ENCODE measurements at places on chromosomes 16 and 17.
A peak's percentile ranks its signal among the peaks of the same experiment; 100 is the strongest.

DNA sequence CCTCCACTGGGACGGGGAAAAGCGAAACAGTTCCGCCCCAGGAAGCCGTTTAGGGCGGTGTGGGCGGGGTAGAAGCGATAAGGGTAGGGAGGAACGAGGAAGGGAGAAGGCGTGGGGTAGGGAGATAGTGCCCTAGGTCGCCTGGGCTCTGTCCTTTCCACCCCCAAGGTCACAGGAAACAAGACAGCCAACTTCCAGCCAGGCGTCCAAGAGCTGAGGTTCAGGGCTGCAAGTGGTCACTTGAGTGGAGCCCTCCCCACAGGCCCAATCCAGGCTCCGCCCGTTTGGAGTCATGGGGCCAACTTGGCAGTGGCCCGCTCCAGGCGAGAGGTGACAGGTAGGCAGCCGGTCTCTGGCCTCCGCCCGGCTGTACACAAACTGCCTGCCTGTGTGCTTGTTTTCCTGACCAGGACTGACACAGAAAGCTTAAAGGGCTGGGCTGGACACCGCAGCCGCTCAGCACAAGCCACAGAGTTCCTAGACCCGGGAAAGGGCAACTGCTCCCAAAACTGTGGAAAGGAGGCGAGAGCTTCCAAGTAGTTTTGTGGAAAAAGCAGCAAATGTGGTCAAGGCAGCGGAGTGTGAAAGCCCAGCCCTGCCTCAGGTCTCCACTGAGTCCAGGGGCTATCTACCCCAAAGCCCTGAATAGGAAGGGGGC lies at the start of gene RILP:
RILP (minus strand) TSS at position 23 of the 658 bp plus-strand sequence. CDS start 62 bp downstream, outside the sequence.
- DNase-seq: peak; percentile 57

DNA sequence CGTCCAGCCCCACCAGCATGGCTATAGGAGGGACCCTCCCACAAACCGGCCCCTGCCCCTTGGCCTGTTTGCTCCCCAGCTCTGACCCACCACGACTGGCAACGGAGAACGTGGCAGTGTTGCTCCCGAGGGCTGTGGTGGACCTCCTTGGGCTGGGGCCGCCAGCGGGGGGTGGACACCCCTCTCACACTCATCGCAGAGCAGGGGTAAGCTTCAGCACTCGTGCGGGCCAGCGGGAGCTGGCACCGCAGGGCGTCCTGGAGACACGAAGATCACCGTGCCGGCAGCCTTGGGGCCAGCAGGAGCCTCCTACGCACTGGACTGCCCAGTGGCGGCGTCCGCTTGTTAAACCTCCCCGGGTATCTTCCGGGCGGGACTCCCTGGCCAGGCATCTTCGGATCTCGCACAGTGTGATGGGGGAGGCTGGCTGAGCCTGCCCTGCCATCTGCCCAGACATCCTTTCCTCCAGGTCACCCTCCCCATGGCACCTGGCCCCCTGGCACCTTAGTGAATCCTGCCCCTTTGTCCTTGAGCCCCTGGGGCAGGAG lies 53.5 kb downstream of the ABR start:
- DNase-seq: no peak

DNA sequence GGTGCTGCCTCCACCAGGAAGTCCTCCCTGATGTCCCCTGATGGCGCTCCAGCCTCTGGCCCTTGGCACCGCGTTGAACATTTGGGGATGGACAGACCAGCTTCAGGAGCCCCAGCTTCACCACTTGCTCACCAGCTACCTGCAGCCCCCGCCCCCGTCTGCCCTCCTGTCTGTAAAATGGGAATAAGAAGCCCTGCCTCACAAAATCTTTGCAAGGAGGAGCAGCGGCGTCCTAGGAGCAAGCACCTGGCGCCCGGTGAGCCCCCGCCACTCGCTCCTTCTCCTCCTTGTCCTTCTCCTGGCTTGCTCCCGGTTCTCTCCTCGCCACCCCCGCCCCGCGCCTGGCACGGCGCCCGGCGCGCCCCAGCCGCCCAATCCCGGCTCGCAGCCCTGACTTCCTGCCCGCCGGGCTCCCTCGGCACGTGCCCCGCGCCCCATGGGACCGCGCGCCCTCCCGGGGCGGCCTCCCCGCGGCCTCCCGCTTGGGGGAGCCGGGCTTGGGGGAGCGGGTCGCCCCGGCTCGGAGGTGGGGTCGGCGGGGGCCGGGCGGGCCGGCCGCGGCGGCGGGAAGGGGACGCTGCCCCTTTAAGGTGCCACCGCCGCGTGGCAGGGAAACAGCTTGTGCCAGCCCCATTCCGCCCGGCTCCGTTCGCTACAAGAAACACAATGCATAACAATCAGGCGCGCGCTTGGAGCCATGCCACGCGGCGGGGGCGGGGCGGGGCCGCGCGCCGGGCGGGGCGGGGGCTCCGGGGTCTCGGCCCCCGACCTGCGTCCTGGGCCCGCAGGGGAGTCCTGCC lies 9.1 kb upstream of the PPP1R1B start:
- peak; percentile 90 for DNase-seq

GRCh38 chr17:82281502-82282238 lies 8.2 kb upstream of the CSNK1D start:
- no peak for DNase-seq

GRCh38 chr16:48109475-48109874 lies 46.3 kb downstream of the ABCC12 start:
- no peak for DNase-seq

GRCh38 chr17:11898526-11899235 lies 98.6 kb downstream of the ZNF18 start:
- DNase-seq: no peak

DNA sequence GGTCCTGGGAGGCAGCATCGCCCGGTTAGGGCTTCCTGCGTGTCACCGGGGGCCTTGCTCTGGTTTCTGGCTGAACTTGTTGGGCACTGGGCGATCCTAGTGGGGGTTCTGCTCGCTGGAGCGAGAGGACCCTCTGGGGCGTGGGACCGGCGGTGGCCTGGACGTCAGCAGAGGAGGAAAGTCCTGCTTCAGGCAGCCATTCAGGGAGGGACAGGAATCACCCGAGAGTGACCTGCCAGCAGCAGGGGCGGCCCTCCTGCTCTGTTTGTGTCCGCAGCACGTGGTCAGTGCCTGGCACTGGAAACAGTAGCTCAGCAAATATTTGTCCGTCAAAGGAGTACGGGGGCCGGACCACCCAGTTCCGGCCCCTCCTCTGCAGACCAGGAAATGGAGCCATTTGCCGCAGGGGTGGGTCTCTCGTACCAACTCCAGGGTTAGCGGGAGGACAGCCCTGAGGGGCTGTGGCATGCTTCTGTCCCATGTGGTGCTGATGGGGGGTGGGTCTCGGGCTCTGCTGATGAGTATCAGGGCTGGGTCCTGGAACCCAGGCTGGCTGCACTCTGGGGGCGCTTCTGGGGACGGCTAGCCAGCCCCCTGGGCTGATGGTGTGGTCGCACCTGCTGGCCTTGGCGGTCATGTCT lies 48.3 kb downstream of the BAIAP2 start:
- DNase-seq: no peak

DNA sequence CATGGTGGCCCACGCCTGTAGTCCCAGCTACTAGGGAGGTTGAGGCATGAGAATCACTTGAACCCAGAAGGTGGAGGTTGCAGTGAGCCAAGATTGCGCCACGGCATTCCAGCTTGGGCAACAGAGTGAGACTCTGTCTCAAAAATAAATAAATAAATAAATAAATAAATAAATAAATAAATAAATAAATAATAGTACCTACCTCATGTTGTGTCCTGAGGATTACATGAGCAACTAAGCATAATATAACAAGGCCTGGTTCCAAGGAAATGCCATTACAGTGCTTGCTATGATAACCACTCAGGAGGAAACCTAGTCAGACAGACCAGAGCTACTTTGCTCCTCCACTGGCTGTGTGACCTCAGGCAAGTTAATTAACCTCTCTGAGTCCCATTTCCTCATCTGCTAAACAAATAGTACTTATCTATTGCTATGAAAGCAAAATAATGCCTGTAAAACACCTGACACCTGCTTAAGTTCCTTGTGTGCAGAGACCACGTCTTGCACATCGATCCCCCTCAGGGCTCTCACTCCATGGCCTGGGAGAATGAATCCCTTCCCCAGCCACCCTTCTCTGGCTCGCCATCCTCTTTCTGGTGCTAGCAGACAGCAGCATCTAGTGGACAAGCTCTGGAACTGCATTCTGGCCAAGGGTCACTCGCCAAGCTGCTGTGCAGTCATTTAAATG lies 7.5 kb downstream of the EPOP start:
- DNase-seq: peak; percentile 80
